ENCODE measurements at places on chromosomes 1 and 21.

DNA sequence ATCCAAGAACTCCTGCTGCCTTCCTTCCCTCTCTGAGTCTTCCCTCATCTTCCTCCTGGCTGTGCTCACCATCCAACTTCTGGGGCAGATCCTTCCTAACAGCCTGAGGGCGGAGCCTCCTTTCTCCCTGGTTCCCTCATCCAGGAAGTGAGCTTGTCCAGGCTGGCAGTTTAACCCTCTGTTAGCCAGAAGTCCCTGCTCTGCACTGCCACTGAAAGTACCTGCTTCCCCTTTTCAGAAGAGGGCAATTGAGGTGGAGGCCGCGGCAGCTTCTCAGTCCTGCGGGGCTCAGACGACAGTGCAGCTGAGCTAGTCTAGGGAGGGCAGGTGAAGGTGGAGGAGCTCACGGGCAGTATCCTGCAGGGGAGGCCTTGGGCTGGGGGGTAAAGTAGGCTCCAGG, 149.1 kb downstream of the FCRL5 start:
- no peak for DNase-seq

GRCh38 chr1:30515755-30516484, 207.5 kb downstream of the MATN1 start:
- DNase-seq, result no peak

DNA sequence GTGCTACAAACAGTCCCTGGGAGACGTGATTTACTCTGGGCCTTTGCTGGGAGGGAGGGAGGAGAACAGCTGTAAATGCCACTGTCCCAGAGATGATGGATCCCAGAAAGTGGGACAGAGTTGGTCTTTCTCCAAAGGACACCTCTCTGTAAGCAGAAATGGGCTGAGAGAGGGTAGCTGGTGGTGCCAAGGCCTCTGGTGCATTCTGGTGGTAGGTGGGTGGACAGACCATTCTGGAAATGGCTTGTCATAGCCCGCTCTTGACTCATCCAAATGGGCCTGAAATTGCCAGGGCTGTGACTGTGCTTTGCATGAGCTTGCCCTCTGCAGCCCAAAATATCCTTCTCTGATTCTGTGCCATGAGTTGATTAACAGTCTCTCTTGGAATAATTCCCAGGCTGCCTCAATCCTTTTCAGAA, 36.1 kb downstream of the CCDC185 start:
- DNase-seq, result no peak

GRCh38 chr1:206898915-206899431, 1.7 kb downstream of the IL24 start:
- DNase-seq, result no peak

GRCh38 chr1:1094981-1095380, 20.9 kb upstream of the RNF223 start:
- no peak for DNase-seq

Data from activated CD4-positive, alpha-beta T cell treated with anti-CD3 and anti-CD28 coated beads for 4 hours (primary cell).